Inflammatory macrophage (primary cell): ENCODE measurements at places on chromosomes 12 and 14.

DNA sequence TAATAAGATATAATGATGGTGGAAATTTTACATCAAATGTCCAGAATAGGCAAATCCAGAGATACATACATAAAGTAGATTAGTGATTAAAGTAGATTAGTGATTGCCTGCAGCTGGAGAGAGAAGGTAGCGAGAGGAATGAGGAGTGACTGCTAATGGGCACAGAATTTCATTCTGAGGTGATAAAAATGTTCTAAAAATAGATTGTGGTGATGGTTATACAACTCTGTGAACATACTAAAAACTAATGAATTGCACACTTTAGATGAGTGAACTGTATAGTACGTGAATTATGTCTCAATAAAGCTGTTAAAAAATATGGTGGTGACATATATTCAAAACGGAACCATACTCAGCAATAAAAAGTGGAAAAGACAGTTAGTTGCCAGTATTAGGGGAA lies 41.7 kb downstream of the PPP2R5E start:
- no peak for DNase-seq

GRCh38 chr12:127450826-127451225 lies 816.1 kb upstream of the TMEM132C start:
- no peak for DNase-seq

DNA sequence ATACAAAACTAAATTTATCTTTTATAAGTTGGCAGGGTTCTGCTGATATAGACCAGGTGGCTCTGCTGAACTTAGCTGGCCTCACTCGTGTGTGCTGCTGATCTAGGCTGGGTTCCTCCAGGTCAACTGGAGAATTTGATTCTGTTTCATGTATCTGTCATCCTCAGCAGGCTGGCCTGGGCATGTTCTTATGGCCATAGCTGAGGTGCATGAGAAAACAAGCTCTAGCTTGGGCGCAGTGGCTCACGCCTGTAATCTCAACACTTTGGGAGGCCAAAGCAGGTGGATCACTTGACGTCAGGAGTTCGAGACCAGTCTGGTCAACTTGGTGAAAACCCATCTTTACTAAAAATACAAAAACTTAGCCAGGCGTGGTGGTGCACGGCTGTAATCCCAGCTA lies 24.3 kb upstream of the BCL2L14 start:
- no peak for DNase-seq

- no peak for DNase-seq
Measured at GRCh38 chr14:74350928-74351323, 2.7 kb downstream of the VRTN start.

- DNase-seq, result no peak
Measured at GRCh38 chr12:26609986-26610385, 223.0 kb downstream of the ITPR2 start.

GRCh38 chr14:69612014-69612782 lies 802 bp downstream of the SUSD6 start:
- peak; percentile 72 for DNase-seq

DNA sequence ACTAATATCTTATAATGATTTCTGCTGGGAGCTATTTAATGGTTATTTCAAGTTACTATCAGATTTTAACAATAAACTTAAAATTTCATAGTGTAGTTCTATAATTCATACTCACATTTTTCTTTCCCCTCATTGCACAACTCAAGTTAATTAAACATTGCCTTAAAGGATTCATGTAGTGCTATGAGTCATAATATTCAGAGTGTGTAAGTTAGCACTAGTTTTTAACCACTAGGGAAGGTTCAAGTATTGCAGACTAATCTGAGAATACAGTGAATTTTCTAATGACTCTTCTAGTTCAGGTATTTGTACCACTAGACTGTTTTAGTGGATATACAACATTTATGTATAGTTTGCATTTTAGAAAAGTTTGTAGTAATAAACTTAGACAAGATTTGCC lies 49.9 kb downstream of the FOXA1 start:
- no peak for DNase-seq

DNA sequence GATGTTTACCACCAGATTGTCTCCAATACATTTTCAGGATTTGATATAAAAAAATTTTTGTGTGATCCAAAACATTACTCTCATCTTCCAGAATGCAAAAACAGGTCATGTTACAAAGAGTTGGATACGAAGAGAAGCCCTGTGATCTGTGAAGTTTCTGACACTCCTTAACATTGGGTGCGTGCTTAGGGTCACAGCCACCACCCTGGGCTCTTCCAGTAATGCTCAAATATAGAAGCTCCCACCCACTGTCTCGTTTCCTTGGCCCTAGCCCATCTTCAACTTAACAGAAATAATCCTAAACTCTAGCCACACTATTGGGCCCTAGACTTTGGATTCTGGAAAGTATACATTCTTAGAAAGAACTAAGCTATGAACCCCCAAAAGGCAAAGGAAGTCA lies 32.9 kb upstream of the HSP90B1 start:
- no peak for DNase-seq

- no peak for DNase-seq
Measured at GRCh38 chr14:26993556-26993955, 395.7 kb upstream of the NOVA1 start.

GRCh38 chr12:116068371-116068770 lies 209.1 kb downstream of the MED13L start:
- no peak for DNase-seq

- no peak for DNase-seq
Measured at GRCh38 chr12:46548605-46549071, 176.1 kb upstream of the SLC38A2 start.

GRCh38 chr12:107027636-107028053 lies 40.7 kb upstream of the MTERF2 start:
- peak; percentile 31 for DNase-seq

- no peak for DNase-seq
Measured at GRCh38 chr12:5739917-5740316, 205.1 kb downstream of the ANO2 start.

- DNase-seq, result no peak
Measured at GRCh38 chr12:114626-115211, 48.2 kb downstream of the IQSEC3 start.

- peak; percentile 3 for DNase-seq
Measured at GRCh38 chr12:101521136-101521535, 46.0 kb downstream of the SPIC start.

DNA sequence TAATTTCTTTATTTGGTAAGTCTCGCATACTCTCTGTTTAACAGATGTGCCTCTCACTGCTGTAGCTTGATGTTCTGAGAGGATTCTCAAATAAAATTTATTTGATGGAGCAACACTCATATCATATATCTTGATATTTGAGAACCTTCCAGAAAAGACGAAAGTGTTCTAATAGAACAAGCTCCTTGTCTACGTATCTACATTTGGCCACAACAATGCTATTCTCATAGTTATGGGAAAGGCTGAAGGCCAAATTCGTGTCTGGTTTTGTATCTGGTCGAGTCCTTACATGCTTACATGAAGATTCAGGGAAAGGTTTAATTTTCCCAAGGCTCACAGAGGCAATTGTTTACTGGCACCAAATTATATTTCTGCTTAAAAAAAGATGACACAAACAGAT lies 186.7 kb upstream of the SLC38A2 start:
- DNase-seq, result no peak

- no peak for DNase-seq
Measured at GRCh38 chr14:74207943-74208342, 31.3 kb upstream of the VSX2 start.

- no peak for DNase-seq
Measured at GRCh38 chr12:105724641-105725040, 394.1 kb downstream of the C12orf75 start.

DNA sequence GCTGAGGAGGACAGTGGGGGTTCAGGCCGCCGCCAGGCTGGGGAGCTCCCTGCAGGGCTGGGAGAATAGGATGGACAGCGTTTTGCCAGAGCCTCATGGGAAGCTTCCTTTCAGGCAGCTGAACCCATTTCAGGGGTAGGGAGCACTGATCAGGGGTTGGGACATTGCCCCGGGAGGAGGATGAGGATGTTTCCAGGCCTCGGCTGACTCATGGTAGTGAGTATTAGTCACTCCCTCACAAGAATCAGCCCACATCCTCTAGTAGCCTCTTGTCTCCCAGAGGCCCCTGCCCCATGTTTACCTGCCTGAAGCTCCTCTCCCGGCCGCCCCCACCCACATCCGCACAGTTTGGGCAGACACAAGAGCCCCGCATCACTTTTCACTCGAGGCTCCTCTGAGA lies 89.8 kb downstream of the ZFP36L1 start:
- DNase-seq, result peak; percentile 74

- no peak for DNase-seq
Measured at GRCh38 chr12:129231491-129231890, 378.2 kb downstream of the GLT1D1 start.

DNA sequence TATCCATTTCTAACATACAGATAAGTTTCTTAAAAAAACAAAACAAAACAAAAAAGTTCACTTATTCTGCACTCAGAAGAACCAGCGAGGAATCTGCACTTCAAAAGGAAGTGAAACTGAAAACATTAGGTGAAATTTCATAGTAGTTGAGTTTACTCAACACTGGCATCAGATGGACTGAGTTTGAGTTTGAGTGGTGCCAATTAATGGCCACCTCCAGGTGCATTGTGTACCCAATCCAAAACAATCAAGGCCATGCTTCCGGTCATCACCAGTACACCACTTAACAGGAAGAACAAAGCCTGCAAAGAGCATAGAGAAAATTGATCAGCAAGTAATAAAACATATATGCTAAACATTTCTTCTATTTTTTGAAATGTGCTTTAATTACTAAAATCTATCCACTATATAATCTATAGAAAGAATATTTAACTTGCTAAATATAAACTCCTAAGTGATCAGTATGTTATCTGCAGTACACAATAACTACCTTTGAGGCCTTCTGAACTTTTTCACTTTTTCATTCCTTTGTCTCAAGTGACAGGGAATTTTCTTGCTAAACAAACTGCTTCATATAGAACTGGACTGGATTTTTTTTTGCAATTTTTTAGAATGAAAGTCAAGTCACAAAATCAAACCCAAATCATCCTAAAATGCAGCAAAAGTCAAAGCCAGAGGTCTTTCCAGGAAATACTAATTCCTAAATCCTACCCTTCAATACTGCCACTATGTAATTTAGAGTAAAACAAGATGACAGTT lies 11.5 kb downstream of the SLC38A2 start:
- peak; percentile 16 for DNase-seq

- no peak for DNase-seq
Measured at GRCh38 chr12:76111209-76111749, 26.8 kb upstream of the NAP1L1 start.

- no peak for DNase-seq
Measured at GRCh38 chr12:126676434-126676833, 1590.5 kb upstream of the TMEM132C start.

- DNase-seq, result no peak
Measured at GRCh38 chr12:119446459-119446858, 111.9 kb downstream of the CCDC60 start.

DNA sequence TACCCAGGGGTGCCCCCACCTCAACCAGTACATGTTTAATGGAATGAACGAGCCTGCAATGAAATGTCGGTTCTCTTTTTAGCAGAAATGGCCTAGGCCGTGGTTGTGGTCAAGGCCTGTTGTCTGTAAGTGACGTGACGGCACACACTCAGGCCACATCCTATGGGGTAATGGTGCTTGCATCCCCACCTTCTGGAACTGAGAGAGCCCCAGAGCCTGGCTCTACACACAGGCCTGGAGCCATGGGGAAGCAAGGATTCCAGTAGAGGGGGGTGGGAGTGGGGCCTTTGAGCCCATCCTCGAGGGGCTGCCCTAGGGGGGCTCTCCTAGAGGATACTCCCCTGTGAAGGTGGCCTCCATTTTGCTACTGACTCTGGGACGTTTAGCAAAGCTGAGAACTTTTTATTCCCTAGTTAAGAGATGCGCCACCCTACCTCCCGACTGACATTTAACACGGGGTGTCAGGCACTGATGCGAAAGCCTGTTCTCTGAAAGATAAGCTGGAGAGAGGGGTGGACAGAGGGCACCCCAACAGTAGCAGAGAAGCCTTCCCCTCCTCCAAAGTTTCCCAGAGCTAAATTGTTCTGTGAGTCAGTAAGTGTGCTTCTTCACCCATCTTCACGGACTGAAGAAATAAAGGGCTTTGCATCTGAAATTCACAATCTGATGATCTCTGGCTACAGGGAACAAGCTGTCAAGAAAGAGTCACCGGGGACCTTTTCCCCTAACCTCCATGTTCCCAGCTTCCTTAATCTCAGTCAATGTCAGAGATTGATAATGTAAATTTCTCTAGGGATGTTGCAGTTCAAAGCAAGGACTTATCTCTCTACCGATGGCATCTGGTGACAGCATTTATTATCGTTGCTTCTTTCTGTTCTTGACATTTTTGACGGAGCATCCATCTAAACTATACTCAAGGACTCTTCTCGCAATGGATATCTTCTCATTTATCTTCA lies 6.8 kb downstream of the RIN3 start:
- DNase-seq, result peak; percentile 70

- no peak for DNase-seq
Measured at GRCh38 chr14:64717870-64718269, 13.6 kb downstream of the PLEKHG3 start.

DNA sequence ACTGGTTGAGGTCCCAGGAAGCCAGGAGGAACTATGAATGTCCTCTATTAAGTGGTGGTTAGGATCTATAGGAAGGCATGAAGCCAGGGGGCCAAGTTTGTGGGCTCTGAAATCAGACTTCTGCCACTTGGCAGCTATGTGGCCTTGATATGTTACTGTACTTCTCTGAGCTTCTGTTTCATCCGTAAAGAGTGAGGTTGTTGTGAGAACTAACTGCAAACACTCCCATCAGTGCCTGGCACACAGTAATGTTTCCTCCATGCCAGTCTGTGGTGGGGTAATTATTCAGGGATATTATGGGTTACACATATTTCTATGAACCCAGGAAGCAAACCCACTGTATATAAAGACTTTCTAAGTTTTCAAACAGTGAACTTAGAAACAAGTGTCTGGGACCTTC lies 57.4 kb downstream of the PLXNC1 start:
- DNase-seq, result no peak

- DNase-seq, result no peak
Measured at GRCh38 chr14:96582411-96582961, 80.3 kb downstream of the PAPOLA start.

DNA sequence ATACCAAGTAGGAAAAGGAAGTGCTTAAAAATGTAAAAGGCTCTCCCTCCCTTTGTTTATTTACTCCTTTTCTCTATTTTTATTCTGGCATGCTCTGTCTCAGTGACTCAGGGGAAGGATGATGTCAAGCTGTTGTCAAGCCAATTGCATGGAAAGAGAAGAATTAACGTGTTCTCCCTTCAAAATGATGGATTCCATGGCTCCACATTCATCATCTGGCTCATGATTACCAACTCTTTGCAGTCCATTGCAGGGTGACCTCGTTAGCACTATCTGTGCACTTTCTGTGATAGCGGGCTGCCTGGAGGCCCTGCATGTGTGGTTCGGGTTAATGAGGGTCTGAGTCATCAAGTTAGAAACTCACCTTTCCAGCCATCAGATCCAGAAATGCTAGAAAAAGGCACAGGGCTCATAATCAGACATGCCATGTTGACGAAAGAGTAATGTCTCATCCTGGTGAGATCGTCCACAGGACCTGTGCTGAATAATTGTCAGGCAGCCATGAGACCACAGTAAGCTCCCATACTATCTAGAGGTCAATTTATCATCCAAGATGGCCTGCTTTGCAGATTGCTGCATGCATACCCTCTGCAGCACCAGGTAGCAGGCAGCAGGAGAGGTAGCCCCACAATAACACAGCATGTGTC lies 79.2 kb upstream of the BTG1 start:
- no peak for DNase-seq
